COLO829 (cell line): ENCODE measurements at places on chromosomes 2 and 18.

DNA sequence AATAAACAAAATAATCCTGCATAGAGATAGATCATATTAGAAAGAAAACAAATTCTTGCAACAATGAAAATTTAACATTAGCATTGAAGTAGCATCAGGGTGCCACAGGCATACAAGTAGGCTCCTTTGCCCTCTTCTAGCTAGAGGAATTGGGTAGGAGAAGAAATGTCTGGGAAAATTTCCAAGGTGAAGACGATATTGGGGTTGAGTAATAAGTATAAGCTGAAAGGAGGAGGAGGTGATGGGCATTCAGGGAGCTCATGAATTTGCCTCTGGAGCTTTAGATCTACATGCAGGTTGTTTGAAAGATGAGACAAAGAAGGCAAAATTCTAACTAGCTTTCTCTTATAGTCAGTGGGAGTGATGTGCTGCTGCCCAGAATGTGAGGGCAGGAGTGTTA, 504.9 kb downstream of the CCDC85A start:
- DNase-seq: no peak

- DNase-seq: no peak
Measured at GRCh38 chr2:102636283-102636907, 17.0 kb downstream of the SLC9A2 start.

DNA sequence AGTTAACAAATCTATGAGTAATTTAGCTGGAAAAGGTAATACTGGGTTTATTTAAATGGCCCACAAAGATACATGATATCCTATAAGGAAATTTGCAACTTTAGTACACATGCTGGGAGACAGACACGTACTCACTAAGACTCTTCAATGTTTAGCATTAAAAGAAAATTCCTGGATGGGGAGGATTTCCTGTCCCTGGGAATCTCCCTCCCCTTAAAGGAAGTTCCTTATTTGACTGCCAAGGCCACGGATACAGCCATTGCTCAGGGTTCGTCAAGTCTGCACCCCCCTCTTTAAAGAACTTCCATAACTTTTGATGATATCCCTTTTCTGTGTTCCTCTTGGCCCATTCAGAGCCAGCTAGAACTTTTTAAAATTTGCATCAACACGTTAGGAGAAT, 267.6 kb downstream of the CD226 start:
- DNase-seq: no peak

GRCh38 chr2:144239306-144239705, 280.6 kb downstream of the ZEB2 start:
- DNase-seq: no peak
